ENCODE measurements at places on chromosomes 4 and X.

- DNase-seq, result no peak
These were observed 40.5 kb upstream of the RELL1 start for GRCh38 chr4:37726666-37727065.

DNA sequence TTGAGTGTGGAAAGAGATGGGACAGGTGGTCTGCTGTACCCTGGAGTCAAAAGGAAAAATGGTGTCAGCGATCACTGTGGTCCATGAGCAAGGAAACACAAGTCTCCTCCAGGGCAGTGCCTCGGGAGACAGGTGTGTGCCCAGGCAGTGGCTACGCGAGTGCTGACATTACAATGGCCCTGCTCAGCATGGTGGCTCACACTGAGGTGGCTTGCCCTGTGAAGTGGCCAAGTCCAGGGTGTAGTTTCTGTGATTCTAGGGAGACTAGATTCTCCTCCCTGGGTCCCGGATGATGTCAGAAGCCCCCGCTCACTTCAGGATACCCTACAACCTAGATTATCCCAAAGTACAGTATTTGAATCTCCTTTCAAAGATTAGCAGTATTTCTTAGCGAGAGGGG is 44.8 kb upstream of the TMEM150C start:
- no peak for DNase-seq

GRCh38 chr4:127775843-127776242 is 6.3 kb upstream of the HSPA4L start:
- no peak for DNase-seq

DNA sequence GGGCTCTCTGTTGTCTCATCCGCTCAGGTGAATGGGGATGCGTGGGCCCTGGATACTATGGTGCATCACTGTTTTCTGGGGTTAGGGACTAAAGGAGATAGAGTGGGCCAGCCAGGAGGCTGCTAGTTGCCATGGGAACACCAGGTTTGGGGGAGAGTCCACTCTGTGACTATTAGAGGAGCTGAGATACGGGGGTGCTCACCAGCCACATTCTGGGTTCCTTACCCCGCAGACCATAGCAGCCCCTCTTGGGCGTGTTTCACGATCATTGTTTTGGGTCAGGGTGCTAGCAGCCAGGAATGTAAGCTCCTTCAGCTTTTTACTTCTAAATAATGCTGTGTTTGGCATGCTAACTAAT is 4.6 kb downstream of the EFNB1 start:
- DNase-seq, result peak; percentile 5

DNA sequence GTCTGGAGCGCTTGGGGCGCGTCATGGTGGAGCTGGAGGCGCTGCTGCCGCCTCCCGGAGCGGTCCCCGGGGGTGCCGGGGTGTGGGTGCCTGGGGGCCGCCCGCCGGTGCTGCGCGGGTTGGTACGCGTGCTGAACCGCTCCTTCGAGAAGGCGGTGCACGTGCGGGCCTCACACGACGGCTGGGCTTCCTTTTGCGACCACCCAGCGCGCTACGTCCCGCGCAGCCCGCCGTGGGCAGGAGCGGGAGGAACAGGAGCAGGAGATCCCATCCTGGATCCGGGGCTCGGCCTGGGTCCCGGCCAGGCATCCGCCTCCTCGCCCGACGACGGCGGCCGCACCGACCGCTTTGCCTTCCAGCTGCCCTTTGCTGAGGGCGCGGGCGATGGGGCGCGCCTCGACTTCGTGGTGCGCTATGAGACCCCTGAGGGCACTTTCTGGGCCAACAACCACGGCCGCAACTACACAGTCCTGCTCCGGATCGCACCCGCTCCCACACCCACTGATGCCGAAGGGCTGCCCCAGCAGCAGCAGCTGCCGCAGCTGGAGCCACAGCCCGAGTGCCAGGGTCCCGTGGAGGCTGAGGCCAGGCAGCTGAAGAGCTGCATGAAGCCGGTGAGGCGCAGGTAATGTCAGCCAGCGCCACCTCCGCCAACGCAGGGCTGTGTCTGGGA is 792 bp downstream of the PPP1R3F start:
- no peak for DNase-seq

GRCh38 chr4:77582156-77582555 is 23.5 kb upstream of the CXCL13 start:
- no peak for DNase-seq

GRCh38 chrX:82742351-82742750 is 765.7 kb upstream of the POU3F4 start:
- no peak for DNase-seq

DNA sequence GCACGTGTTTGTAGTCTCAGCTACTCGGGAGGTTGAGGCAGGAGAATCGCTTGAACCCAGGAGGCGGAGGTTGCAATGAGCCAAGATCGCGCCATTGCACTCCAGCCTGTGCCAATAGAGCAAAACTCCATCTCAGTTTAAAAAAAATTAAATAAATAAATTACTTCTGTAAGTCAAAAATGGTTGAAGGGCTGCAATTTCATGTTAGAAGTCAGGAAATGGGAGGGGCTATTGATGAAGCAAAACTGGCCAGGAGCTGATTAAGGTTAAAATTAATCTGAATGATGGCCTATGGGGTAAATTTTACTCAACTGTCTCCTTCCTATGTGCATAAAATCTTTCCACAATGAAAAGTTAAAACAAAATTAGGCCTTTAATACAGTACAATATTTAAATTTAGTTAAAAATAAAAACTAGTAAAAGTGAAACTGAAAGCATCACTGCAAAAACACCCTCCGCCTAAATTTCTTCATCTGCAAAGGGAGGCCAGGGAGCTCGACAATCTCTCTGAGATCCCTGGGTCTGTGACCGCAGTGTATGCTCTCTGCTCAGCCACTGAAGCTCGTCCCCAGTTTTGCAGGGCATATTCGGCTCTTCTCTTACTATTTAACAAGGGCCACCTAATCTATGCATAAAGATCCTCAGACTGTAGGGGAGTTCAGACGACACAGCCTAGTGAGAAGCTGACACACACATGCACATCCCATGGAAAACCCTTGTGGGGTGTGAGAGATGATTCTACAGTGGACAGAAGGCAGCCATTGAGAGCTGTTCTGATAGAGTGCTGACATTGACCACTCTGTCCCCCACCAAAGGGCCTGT is 57.2 kb downstream of the IRF2 start:
- peak; percentile 22 for DNase-seq

DNA sequence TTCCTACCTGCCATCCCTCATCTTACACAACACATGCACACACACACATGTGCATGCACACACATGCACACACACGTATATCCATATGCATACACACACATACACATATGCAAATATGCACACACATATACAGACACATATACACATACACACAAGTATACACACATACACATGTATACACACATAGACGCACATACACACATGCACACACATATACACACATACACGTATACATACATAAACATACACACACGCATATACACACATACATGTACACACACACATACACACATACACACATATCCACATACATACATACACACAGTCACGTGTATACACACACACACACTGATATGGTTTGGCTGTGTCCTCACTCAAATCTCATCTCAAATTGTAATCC is 37.0 kb upstream of the AFAP1 start:
- DNase-seq, result no peak

DNA sequence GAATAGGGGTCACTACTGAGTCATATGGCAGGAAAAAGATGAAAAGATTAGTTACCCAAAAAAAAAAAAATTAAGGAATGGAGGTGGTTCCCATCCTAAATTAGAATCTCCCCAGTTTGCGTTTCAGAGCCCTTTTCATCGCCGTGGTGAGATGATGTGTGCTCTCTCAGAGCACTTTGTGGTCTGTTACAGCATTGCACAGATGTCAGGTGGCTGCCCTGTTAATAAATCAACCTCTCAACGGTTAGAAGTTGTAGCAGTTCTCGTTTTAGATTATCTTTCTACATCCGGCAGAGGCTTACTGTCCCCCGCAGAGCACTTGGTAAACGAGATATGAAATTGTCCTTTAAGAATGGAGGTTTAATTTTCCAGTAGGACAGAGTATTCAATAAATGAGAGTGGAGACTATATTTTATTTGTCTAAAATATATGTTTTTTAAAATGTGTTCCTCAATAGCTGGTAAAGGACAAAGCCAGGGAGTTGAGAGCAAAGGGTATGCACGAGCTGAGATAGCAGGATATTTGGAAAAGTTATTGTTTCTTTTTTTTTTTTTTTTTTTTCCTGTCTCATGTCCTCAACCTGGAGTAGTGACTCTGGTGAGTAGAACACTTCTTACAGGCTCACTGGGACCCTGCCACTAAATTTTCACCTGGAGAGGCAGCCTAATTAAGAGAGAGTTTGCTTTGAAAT is 26.9 kb downstream of the AFF1 start:
- DNase-seq, result no peak

DNA sequence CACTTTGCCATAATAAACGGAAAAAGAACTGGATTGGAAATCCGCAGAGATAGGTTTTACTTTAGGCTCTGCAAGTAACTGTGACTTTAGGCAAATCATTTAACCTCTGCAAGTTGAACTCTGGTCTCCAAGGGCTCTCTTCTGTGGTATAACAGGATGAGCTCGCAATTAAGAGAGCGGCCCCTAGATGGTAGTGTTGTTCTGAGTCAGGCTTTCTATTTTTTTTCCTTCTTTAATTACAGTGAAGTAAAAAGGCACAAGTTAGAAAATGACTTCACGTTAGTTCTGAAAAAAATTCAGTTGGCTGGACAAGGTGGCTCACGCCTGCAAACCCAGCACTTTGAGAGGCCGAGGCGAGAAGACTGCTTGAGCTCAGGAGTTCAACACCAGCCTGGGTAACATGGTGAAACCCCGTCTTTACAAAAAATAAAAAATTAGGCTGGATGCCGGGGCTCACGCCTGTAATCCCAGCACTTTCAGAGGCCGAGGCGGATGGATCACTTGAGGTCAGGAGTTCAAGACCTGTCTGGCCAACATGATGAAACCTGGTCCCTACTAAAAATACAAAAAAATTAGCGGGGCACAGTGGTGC is 18.0 kb downstream of the RPS3A start:
- DNase-seq, result peak; percentile 32

DNA sequence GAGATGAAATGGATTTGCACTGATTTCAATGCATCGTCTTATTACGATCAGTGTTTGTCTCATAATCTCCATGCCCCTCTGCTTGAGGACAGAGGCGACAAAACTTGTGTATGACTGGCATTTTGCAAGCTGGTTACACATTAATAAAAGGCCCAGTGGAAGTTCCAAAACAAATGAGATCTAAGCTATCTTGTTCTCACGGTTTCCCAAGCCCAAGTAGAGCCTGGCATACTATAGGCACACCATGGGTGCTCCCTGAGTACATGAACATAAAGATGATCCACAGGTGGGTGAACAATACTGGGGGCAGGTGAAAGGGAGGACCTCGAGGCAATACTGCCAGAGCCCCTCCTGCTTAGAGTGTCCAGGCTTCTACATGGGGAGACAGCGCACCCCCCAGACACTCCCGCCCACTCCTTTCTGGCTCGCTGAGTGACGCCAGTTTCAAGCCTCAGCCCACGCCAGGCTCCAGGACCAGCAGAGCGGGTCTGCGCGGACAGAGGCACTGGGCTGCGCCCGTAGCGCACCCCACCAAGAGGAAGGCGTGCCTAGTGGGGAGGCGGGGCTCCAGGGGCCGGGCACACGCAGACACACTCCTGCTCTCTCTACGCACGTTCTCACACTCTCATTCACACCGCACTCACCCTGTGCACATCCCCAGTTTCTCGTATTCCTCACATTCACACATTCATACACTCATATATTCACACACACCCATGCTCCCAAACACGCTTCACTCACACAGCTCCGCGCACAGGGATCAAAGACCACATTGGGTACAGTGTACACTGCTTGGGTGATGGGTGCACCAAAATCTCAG is 8.9 kb upstream of the GSX2 start:
- DNase-seq, result peak; percentile 47

- no peak for DNase-seq
These were observed 27.7 kb downstream of the CD38 start for GRCh38 chr4:15805583-15806517.

DNA sequence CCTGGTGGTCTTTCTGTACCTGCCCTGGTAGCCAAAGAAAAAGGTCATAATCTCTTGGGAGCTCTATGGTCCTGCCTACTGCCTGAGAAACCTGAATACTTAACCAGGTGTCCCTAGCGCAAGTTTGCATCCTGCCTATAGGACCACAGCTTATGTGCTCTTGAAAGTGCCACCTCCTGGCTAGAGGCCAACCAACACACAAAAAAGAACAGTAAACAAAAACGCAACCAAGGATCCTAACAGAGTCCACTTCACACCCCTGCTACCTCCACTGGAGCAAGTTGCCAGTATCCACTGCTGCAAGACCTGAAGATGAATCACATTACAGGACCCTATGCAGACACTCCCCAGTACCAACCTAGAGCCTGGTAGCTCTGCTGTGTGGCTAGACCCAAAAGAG is 103.2 kb upstream of the PABPC5 start:
- DNase-seq, result no peak

GRCh38 chr4:87530868-87531267 is 1.7 kb upstream of the SPARCL1 start:
- no peak for DNase-seq

- no peak for DNase-seq
These were observed 1964.2 kb downstream of the ARAP2 start for GRCh38 chr4:34280131-34280530.

DNA sequence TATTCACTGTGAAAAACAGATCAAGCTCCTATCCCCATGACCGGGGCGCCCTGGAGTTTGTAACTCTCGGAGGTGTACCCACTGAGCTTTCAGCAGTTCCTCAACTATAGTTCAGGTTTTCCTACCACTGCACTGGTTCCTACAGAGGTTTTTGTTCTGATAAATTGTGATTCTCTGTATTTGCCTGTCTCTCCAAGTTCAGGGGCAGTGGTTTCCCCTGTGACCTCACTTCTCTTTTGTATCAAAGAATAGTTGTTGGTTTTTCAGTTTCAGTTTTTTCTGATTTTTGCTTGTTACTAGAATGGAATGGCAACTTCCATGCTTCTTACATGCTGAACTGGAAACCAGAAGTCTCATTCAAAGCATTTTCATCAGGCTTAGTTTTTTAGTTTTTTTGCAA is 56.8 kb upstream of the PLS3 start:
- DNase-seq, result no peak

DNA sequence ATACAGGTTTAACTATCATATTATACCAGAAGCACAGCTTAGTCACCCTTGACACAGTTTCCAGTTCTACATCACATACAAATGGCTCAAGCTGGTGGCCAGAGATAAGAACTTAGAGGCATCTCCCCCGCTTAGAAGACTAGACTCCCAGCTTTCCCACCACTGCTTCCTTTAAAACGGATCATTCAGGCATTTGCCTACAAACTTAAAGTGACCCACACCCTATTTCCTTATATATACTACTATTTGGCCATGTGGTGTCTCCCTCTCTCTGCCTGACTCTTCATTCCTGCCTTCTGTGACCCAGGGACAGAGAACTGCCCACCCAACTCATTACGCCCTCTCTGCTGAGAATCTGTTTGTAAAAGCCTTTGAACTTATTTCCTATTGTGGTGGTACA is 781.2 kb upstream of the DIAPH2 start:
- no peak for DNase-seq

DNA sequence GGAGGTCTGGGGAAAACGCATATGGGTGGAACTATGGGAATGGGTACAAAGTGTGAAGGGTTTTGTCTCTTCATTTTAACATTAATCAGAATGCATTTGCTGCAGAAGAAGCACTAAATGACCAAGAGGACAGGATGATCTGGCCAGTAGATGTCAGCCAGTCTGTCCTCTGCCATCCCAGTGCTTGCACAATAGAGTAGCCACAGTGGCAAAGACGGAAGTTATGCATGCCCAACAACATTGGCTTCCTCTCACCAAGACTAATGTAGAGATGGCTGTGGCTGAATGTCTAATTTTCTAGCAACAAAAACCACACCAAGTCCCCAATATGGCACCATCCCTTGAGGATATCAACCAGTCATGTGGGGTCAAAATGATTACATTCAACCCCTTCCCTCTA is 45.0 kb upstream of the ARHGEF6 start:
- no peak for DNase-seq
